ENCODE measurements at places on chromosomes 1 and 21. TPM values are rescaled to one million over a fixed set of nuclear protein-coding genes. Genes with fewer than 3 reads are reported as not detected.

- no peak for DNase-seq
Observed at GRCh38 chr1:89008511-89008910, 14.2 kb downstream of the GBP3 start.

GRCh38 chr1:193402977-193403376 lies 216.6 kb upstream of the B3GALT2 start:
- DNase-seq = no peak

The KRTAP19-1 gene
- not detected for total RNA-seq

The TEDDM1 gene
- not detected for total RNA-seq
